RWPE1 (cell line): ENCODE measurements at places on chromosomes 7 and 10.

GRCh38 chr10:8041284-8041991 is 13.1 kb upstream of the GATA3 start:
- DNase-seq: no peak

DNA sequence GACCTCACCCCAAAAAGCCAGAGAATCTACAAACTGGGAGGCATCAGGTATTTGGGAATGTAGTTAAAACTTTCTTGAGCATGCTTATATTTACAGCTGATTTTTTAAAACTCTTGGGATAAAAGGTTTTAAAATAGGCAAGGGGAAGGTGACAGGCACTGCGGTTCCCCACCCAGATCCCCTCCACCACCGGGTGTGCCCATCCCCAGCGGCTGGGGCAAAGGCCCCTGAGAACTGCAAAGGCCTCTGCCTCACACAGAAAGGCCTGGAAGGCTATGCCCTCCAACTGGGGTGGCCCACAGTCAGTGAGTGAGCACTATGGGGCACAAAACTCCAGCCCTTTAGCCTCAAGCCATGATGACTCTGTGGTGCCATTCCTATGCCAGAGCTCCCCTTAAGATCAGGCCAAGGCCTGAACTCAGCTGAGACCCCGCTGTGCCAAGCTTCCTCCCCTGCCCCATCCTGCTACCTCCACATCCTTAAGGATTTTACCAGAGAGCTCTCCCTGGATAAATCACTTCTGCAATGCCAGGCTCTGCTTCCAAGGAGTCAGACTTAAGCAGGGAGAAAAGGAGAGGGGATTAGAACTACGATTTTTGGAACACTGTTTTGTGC is 299.1 kb downstream of the GRID1 start:
- DNase-seq: no peak

DNA sequence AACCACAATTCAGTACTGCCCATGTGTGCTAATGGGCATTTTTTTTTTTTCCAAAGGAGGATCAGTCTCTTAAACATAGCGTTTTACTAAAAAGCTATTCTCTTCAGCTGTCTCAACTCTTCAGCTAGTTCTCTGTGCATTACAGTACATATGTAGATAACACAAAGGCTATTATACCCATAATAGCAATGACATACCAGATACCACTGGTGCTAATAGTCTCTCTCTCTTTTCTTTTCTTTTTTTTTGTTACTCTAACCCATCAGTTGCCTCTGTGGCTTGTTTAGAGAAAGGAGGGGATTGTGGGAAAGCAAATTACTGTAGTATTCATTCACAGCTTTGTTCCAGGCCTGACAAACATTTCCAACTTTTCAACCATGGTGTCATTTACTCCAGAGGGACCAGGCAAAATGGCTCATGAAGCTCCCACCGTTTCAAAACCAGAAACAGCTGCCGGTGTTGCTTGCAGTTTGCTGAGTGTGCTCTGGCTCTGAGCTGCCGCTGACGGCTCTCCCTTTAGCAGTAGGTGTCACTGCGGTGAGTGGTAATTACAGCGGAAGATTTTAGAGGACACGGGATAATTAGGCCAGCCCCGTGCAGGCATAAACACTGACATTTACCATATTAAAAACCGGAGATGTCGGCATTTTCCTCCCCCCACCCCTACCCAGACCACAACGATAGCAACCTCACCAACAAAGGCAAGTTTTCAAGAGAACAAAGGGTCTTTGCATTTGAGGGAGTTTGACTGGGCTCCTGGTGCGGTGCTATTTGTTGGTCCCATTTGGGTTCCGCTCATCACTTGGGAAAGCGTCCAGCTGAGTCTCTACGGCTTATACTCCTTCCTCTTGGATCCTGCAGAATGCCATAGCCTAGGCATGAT is 1005.5 kb downstream of the KCNMA1 start:
- DNase-seq: no peak

- DNase-seq: no peak
Observed at GRCh38 chr10:75312440-75312839, 76.7 kb upstream of the COMTD1 start.

DNA sequence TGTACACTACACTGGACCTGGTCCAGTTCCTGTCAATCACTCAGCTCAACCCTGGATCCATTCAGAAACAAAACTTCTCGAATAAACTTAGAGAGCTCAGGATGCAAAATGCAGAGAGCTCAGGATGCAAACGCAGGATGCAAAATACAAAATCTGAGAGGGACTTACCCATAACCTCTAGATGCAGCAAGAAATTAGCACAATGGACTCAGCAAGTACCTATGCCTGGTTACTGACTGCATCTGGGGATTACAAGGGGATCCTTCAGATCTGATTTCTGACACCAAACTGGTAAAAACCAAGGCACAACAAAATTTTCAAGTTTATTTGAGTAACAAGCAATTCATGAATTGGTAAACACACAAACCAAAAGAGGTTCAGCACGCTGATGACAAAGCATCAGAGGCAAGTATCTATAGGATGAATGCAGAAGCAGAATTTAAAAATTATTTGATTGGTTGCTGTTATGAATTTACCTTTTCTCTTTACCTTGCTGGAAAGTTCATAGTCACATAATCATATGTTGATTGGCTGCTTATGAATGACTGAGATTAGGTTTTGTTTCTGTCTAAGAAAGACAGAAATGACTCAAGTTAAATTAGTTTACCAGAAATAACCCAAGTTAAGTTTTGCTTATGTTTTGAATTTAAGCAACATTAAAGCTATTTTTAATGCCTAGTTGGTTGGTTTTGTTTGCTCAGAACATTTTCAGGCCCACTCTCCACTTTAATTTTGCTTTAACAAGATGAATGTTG is 11.4 kb downstream of the GIMAP6 start:
- DNase-seq: no peak

- no peak for DNase-seq
Observed at GRCh38 chr10:33137356-33138005, 179.5 kb upstream of the ITGB1 start.

GRCh38 chr10:34498821-34499220 is 316.3 kb downstream of the PARD3 start:
- no peak for DNase-seq

DNA sequence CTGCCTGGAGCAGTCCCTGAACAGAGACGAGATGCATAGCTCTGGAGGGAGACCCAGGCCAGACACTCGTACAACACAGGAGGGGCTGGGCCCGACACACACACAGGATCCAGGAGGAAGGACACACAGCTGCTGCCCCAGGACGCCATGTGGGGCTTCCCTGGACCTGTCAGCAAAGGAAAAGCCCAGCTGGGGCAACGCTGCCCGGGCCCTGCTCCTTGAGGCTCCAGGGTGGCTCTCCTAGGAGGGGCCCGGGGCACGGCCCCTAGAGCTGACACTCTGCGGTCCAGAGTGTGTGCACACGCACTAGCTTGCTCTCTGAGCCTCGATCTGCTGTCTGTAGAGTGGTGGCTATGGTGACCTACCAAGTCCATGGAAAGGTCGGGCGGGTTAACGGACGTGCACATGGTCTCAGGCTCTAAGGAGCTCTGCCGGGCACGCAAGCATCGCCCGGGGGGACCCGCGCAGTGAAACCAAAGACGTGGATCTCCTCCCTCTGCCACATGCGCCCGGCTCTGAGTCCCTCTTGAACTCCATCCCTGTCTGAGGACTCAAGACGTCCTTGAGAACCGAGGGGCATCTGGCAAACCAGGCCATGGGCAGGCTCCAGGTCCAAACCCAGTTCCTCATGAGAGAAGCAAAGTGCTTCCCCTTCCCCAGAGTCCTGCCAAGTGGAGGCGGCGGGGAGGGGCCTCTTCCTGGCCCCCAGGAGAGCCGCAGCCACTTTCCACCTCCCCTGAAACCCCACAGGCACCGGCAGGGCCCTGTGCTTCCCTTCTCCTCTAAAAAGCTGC is 279.0 kb downstream of the ELFN1 start:
- DNase-seq: no peak

GRCh38 chr7:135716677-135717238 is 11.2 kb downstream of the SLC13A4 start:
- DNase-seq: no peak

DNA sequence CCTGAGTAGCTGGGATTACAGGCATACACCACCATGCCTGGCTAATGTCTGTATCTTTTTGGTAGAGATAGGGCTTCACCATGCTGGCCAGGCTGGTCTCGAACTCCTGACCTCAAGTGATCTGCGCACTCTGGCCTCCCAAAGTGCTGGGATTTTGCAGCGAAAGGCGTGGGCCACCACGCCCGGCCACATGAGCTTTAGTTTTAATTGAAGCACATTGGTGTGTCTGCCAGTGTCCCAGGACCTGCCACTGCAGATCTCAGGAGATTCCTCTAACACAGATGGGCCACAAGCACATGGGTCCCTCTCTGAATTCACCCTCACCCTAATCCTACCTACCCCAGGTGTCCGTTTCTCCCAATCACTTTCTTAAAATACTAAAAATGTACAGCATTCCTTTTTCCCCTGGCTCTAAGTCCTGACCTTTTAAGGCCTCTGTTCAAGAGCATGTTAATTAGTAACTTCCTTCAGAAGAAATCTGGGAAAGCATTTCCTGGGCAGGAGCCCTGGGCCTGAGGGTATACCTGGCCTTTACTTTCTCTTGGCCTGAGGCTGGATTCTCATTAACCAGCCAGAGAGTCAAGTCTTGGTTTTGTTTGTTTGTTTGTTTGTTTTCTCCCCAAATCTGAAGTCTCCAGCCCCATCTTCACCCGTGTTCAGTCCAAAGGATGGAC is 82.6 kb downstream of the PRPF18 start:
- no peak for DNase-seq

DNA sequence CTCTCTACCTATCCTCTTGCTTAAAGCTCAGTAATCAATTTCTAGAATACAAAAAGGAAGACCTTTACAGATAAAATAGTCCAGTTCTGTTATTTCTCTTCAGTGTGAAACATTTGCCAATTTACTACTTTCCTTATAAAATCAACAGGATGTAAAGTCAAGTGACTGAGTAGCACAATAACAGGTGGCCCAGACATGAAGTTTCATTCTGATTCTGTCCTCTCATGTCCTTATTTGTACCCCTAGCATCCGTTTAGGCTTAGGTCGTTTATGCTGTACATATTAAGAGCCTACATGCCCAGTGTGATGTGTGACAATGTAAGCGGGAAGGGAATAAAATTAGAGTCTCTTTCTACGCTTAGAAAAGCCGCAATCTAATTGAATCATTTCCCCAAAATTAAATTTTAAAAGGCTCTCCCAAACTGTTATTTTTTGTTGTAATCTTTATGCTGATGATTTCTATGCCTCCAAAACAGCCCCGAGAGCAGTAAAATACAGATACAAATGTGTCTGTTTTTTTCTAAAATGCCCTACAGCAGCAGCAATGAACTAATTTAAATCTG is 29.1 kb downstream of the EPC1 start:
- no peak for DNase-seq

GRCh38 chr10:24873281-24873683 is 79.1 kb downstream of the PRTFDC1 start:
- peak; percentile 88 for DNase-seq

GRCh38 chr7:145031162-145031561 is 195.3 kb upstream of the TPK1 start:
- DNase-seq: no peak
